Mucosa of gallbladder (tissue), 1 donor: ENCODE measurements at places on chromosomes 4 and X.

GRCh38 chr4:186058253-186058979 lies 10.5 kb upstream of the TLR3 start:
- DNase-seq, result no peak

DNA sequence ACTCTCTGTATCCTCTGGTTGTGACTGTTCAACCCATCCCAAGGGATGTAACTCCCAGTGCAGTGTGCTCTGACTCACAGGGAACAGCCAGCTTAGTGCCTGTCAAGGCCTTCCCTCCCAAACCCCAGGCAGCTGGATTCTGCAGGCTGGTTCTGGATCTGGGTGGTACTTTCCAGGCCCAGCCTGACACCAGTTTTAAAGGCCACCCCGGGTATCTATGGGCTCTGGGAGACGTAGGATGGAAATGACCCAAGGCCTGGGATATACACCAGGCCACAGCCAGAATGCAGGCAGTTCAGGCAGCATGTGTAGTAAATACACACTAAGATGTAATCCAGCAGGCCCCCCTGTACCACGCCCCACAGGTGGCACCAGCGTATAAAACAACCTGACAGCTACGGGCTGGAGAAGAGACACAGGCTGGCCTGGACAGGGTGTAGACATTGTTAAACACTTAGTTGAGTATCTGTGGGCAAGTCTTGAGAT lies 64.2 kb downstream of the SPINK2 start:
- DNase-seq, result peak; percentile 10

GRCh38 chr4:152646221-152646620 lies 33.6 kb downstream of the TMEM154 start:
- DNase-seq, result no peak

GRCh38 chr4:128525387-128525786 lies 237.8 kb upstream of the PGRMC2 start:
- no peak for DNase-seq

- no peak for DNase-seq
These were observed 92.6 kb downstream of the NXF2 start for GRCh38 chrX:102339312-102340298.

- DNase-seq, result no peak
These were observed 176.9 kb downstream of the PDHA2 start for GRCh38 chr4:96016634-96017299.

DNA sequence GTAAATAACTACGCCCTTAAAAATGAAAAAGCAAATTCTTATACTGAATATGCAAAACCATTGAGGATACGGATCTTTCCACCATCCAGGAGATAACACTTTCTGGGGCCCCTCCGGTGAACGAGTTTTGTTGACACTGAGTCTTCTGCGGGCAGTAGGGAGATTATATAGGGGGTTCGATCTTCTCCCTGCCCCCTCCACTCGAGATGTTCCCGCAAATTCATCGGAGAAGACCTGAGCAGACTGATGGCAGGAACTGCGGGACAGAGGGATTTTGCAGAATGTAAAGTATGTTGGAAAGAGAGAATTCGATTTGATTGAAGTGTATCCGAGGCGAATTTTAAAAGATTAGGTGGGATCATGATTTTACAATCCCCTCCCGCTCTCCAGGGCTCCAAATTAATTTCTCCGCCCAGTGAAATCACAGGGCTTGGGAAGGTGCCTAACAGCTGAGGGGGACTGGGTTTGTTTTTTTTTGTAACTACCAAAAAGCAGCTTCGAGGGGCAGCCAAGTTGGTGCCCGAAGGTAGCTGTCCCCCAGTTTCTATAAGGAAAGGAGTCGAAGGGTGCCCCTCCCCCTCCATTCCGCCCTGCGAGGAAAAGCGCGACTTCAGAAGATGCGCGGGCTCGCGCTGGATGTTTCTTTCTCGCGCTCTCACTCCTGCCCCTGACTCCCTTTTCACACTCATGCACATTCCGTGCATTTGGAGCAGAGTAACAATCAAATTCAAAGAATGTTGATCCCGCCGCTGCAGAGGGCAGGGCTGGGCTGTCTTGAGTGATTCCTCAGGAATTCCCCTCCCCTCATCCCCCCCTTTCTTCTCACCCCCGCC lies 1.2 kb downstream of the TMEM255A start:
- no peak for DNase-seq

DNA sequence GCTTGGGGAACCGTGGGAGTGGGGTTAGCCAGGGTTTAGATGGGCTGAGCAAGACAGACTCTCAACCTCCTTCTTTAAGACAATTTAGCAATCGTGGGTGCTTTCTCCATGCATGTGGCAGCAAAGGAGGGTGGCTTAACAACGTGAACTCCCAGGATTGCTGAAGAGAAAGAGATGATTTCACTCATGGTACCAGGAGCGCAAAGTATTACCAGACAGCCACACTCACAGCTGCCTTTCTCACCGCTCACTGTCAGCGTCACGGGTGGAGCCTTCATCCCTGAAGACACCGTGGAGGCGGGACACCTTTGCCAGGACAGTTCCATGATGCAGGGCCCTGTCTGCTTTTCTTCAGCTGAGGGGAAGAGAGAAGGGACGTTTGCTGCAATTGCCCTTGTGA lies 212.5 kb upstream of the PSAPL1 start:
- no peak for DNase-seq

DNA sequence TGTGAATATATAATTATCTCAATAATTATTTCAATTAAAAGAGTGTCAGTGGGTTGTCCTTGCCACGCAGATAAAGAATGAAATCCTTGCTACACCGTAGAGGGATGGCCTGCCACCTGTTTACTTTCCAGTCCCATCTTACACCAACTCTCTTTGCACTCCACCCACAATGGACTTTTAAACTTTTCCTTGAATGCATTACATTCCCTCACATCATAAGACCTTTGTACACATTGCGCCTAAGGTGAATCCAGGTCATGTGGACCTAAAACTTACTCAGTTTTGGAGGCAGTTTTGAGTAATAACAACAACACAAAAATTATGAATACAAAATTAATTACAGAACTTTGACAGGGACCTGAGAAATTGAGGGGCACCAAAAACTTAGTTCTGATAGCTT lies 78.7 kb upstream of the PDE5A start:
- no peak for DNase-seq

DNA sequence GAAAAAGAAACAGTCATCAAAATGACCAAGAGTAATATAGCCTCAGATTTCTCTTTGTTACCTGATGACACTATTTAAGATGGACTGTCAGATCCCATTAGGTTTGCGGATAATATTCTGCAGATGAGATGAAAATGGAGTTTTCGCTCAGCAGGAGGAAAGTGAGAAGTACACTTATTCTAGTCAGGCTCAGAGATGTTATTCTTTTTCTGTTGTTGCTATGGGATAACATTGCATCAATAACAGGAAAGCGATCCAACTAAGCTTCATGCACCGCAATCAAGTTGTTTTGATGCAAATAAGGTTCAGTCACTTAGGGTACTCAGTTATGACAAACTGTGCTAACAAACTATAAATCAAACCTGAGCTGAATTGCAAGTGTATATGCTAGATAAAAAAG lies 415.0 kb downstream of the CCSER1 start:
- DNase-seq, result no peak

DNA sequence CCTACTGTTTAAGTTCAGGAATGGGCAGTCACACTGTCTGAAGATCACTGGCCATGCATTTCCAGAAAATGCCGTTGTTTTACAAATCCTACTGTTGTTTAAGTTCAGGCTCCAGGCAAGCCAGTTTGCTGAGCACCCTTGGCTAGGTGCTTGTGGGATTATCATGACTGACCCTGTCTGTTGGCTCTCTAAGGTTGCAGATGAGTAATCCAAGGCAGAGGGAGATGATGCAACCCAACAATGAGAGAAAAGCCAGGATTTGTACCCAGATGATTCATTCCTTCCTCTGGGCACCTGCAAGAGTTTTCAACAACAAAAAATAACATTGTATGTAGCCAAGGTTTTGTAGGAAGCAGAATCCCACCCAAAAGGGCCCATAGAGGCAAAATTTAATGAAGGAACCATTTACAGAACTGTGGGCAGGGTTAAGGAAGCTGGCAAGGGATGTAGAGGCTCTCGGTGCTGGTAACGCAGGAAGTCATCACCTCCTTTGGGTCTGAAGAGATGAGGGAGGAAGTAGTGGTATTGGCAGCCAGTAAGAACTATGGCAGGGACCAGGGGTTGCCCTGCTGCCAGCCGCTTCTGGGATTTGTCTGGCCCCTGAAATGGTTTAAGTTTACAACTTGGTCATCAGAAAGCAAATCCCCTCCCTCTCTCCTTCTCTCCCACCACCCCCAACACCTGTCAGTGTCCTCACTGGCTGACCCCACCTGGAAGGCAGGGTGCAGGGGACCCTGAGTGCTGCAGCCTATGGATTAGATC lies 54.8 kb downstream of the MSX1 start:
- no peak for DNase-seq
